ENCODE measurements at places on chromosomes 2 and 18. TPM values are rescaled to one million over a fixed set of nuclear protein-coding genes. Genes with fewer than 3 reads are reported as not detected.

- H3K36me3 ChIP-seq = no peaks in the 10 kb centered on the region
- H3K4me3 ChIP-seq = no peak overlapping the region
- H3K27me3 ChIP-seq = no peaks in the 10 kb centered on the region
Measured at GRCh38 chr2:96150791-96151594, 5.8 kb upstream of the DUSP2 start.

- H3K36me3 ChIP-seq = no peaks in the 10 kb centered on the region
- H3K27ac ChIP-seq = no peak overlapping the region
- no peak overlapping the region for H3K4me3 ChIP-seq
- H3K4me1 ChIP-seq = no peaks in the 10 kb centered on the region
Measured at GRCh38 chr2:126932966-126933710, 34.4 kb downstream of the TEX51 start.

DNA sequence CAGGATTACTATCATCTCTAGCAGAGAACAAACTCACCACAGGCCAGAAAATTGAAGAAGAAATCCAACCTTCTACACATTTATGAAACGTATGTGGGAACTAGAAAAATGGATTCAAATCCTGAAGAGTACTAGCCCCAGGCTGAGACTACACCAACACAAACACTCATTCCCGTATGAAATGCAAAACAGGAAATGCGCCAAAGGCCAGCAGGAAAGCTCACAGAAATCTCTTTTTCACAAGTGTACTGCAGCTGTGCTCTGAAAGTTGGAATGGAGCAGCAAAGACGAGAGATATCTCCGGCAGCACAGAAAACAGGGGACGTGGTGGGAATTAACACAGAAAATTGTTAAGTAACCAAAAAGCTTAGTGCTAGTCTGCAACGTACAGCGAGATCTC, 913.5 kb downstream of the TDRD15 start:
- H3K27me3 ChIP-seq = no peaks in the 10 kb centered on the region
- no peak overlapping the region for H3K27ac ChIP-seq

DNA sequence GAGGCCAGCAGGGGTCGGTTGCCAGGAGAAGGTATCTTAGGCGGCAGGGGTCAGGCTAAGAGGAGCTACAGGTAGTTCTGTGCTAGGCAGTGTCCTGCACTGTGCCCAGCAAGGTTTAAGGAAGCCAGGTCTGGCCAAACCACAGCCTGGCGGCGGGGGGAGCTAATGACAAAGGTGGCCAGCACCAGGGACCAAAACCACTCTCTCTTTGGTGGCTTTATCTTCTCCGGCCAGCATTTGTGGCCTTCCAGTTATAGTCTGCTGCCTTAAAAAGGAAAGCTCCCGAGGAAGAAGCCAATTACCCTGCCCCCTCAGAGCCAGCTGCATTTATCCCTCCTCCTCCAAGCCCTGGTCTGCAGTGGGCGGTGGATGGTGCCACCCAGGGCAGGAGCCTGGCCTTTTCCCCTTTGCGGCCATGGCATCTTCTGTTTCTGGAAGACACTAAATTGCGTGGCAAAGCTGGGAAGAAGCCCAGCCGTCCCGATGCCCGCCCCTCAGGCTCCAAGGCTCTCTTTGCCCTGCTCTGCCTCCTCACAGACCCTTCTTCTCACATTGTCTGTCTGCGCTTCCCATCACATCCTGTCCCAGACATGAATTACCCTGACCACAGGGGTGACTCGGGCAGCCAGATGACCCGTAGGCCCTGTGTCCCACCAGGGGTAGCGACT, 94.6 kb downstream of the EN1 start:
- no peak for DNase-seq
- no peaks in the 10 kb centered on the region for H3K36me3 ChIP-seq
- no peaks in the 10 kb centered on the region for H3K27me3 ChIP-seq
- no peaks in the 10 kb centered on the region for H3K4me1 ChIP-seq
- no peak overlapping the region for H3K4me3 ChIP-seq
- H3K27ac ChIP-seq = no peak overlapping the region

GRCh38 chr18:8301427-8302172, 307.6 kb upstream of the RAB12 start:
- H3K36me3 ChIP-seq = no peaks in the 10 kb centered on the region
- DNase-seq = no peak
- H3K4me1 ChIP-seq = no peaks in the 10 kb centered on the region

- no peaks in the 10 kb centered on the region for H3K36me3 ChIP-seq
- H3K4me1 ChIP-seq = no peaks in the 10 kb centered on the region
- peak; percentile 15 for DNase-seq
- H3K27ac ChIP-seq = no peak overlapping the region
- no peak overlapping the region for H3K4me3 ChIP-seq
Measured at GRCh38 chr18:2627821-2628276, 27.7 kb upstream of the SMCHD1 start.

DNA sequence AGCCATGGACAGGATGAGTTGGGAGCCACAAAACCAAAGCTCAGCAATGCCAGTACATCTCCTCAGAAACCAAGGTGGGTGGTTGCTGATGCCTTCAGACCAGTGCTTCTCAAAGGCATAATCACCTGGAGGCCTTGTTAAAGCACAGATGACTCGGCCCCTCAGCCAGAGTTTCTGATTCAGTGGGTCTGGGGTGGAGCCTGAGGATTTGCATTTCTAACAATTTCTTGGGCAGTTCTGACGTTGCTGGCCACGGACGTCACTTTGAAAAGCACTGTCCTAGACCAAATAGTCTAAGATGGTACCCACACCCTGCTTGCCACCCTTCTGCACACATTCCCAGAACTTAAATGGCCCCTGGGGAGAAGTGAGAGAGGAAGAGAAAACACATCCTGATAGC, 24.1 kb upstream of the CDH2 start:
- no peaks in the 10 kb centered on the region for H3K4me1 ChIP-seq
- H3K4me3 ChIP-seq = no peak overlapping the region
- H3K36me3 ChIP-seq = no peaks in the 10 kb centered on the region
- H3K27me3 ChIP-seq = no peaks in the 10 kb centered on the region
- no peak for DNase-seq

- no peaks in the 10 kb centered on the region for H3K36me3 ChIP-seq
- no peak overlapping the region for H3K4me3 ChIP-seq
- H3K4me1 ChIP-seq = no peaks in the 10 kb centered on the region
Measured at GRCh38 chr2:240876035-240876474, 7.4 kb downstream of the AGXT start.

DNA sequence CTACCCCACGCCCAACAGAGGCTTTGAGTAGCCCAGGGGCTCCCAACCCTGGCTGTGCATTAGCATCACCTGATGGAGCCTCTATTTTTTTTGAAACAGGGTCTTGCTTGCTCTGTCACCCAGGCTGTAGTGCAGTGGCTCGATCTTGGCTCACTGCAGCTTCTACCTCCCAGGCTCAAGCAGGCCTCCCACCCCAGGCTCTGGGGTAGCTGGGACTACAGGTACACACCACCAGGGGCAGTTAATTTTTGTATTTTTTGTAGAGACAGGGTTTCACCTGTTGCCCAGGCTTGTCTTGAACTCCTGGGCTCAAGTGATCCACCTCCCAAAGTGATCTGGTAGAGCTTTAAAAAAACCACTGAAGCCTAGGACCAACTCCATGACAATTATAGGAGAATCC, 394.8 kb upstream of the ATP5MC3 start:
- no peaks in the 10 kb centered on the region for H3K36me3 ChIP-seq
- H3K27me3 ChIP-seq = no peaks in the 10 kb centered on the region
- no peaks in the 10 kb centered on the region for H3K4me1 ChIP-seq
- DNase-seq = no peak
- H3K4me3 ChIP-seq = no peak overlapping the region
- no peak overlapping the region for H3K27ac ChIP-seq

DNA sequence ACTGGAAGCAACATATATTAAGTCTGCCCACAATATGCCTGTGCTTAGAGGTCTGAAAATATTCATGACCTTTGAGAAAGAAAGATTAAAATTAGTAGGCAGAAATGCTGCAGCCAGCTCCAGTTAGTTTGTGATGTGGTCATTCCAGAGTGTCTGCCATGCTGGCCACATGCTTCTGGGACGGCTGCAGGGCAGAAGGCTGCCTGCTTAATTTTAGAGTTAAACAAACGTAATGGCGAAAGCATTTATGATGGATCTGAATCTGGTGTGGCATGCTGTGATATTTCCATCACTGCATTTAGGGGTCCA, 95.4 kb downstream of the FHOD3 start:
- no peaks in the 10 kb centered on the region for H3K27me3 ChIP-seq
- H3K36me3 ChIP-seq = no peaks in the 10 kb centered on the region
- H3K4me3 ChIP-seq = no peak overlapping the region
- no peak for DNase-seq
- H3K27ac ChIP-seq = no peak overlapping the region

GRCh38 chr2:74735564-74735963, 81.5 kb downstream of the SEMA4F start:
- no peaks in the 10 kb centered on the region for H3K36me3 ChIP-seq
- no peaks in the 10 kb centered on the region for H3K27me3 ChIP-seq
- H3K4me1 ChIP-seq = peaks cover 20% of the 10 kb centered on the region
- DNase-seq = peak; percentile 84
- H3K27ac ChIP-seq = peak overlapping the region; percentile 65
- H3K4me3 ChIP-seq = no peak overlapping the region

GRCh38 chr2:197251576-197251975, 59.0 kb downstream of the ANKRD44 start:
- H3K4me1 ChIP-seq = peaks cover 31% of the 10 kb centered on the region
- no peaks in the 10 kb centered on the region for H3K36me3 ChIP-seq
- no peak for DNase-seq
- H3K27ac ChIP-seq = no peak overlapping the region

PLEK gene
- total RNA-seq = not detected

SLC30A3 gene
- total RNA-seq = 45.6 TPM

Data from A673 (cell line).